T-helper 17 cell (primary cell): ENCODE measurements at places on chromosomes 7 and 10.

- H3K27me3 ChIP-seq = no peaks in the 10 kb centered on the region
- no peak for DNase-seq
- H3K36me3 ChIP-seq = no peaks in the 10 kb centered on the region
- H3K27ac ChIP-seq = no peak overlapping the region
Measured at GRCh38 chr10:66472156-66472555, 453.7 kb upstream of the LRRTM3 start.

GRCh38 chr7:23072922-23073321, 32.7 kb upstream of the KLHL7 start:
- no peak overlapping the region for H3K27ac ChIP-seq
- H3K4me3 ChIP-seq = no peak overlapping the region
- no peak for DNase-seq
- H3K4me1 ChIP-seq = peaks cover 3% of the 10 kb centered on the region

- H3K27me3 ChIP-seq = no peaks in the 10 kb centered on the region
- no peak for DNase-seq
- H3K4me3 ChIP-seq = no peak overlapping the region
- peaks cover 3% of the 10 kb centered on the region for H3K4me1 ChIP-seq
- H3K36me3 ChIP-seq = peaks cover 7% of the 10 kb centered on the region
- no peak overlapping the region for H3K27ac ChIP-seq
Measured at GRCh38 chr10:132363921-132364593, 32.1 kb downstream of the LRRC27 start.

GRCh38 chr7:55970561-55970960, 6.2 kb downstream of the NIPSNAP2 start:
- H3K4me1 ChIP-seq = peaks cover 31% of the 10 kb centered on the region
- DNase-seq = no peak
- no peaks in the 10 kb centered on the region for H3K27me3 ChIP-seq
- peak overlapping the region; percentile 39 for H3K27ac ChIP-seq
- no peak overlapping the region for H3K4me3 ChIP-seq
- peaks cover 7% of the 10 kb centered on the region for H3K36me3 ChIP-seq

DNA sequence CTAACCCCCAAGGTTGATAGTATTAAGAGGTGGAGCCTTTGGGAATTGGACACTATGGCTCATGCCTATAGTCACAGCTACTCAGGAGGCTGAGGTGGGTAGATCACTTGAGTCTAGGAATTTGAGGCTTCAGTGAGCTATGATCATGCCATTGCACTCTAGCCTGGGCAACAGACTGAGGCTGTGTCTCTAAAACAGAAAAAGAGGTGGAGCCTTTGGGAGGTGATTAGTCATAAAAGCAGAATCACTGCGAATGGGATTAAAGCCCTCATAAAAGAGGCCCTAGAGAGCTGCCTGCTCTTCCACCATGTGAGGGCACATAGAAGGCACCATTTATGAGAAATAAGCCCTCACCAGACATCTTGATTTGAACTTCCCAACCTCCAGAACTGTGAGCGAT, 81.9 kb downstream of the SKAP2 start:
- H3K36me3 ChIP-seq = peaks cover 3% of the 10 kb centered on the region
- H3K4me3 ChIP-seq = no peak overlapping the region
- no peaks in the 10 kb centered on the region for H3K4me1 ChIP-seq
- H3K27ac ChIP-seq = no peak overlapping the region
- no peaks in the 10 kb centered on the region for H3K27me3 ChIP-seq

GRCh38 chr10:4234661-4235060, 449.7 kb upstream of the KLF6 start:
- no peak for DNase-seq
- H3K36me3 ChIP-seq = no peaks in the 10 kb centered on the region
- no peak overlapping the region for H3K4me3 ChIP-seq
- H3K27me3 ChIP-seq = no peaks in the 10 kb centered on the region
- no peak overlapping the region for H3K27ac ChIP-seq

DNA sequence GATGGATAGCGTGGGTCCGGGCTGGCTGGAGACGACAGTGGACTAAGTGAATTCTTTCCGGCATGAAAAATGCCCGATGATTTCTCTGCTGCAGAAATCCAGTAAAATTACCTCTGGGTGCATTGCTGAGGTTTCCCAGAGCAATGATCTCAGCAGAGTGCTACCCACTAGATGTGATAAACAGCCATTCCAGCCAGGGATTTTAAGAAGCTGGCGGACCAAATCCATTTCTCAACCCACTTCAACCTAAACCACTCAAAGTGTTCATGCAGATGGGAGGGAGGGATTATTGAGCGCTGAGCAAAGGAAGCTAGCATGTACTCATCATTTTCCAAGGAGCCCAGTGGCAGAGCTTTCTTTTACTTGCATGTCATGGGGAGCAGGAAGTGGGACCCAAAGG, 116.7 kb downstream of the PRKCQ start:
- no peak overlapping the region for H3K27ac ChIP-seq
- no peak overlapping the region for H3K4me3 ChIP-seq

GRCh38 chr10:4127518-4128315, 342.7 kb upstream of the KLF6 start:
- H3K27me3 ChIP-seq = no peaks in the 10 kb centered on the region
- peak overlapping the region; percentile 32 for H3K27ac ChIP-seq
- no peaks in the 10 kb centered on the region for H3K36me3 ChIP-seq
- H3K4me1 ChIP-seq = peaks cover 22% of the 10 kb centered on the region

DNA sequence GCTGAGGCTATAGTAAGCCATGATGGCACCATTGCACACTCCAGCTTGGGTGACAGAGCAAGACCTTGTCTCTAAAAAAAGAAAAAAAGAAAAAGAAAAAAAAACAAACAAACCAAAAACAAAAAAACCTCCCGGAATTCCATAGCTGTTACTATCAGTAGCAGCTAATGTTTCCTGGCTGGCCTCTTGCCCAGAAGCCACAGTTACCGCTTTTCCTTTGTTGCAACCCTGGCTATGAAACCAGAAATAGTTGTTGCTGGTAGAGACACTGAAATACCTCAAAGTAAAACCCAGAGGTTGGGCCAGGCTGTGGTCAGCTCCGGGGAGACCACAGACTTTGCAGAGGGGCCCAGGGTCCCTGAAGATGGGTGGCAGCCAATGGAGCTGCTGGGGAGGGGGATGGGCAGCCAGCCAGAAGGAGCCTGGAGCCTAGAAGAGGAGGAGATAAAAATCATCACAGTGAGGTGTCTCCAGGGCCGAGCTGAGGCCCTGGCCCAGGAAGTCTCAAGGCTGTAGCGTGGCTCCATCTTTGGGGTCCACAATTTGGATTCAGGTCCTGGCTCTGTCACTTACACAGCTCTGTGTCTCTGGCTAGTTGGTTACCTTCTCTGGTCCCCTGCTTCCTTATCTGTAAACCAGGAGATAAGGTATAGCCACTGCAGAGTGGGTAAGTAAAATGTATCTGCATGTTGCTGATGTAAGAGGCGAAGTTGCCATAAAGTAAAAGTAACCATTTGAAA, 3.4 kb upstream of the CHST12 start:
- H3K27me3 ChIP-seq = no peaks in the 10 kb centered on the region
- peak overlapping the region; percentile 75 for H3K4me3 ChIP-seq
- peaks cover 3% of the 10 kb centered on the region for H3K36me3 ChIP-seq
- peaks cover 26% of the 10 kb centered on the region for H3K4me1 ChIP-seq

DNA sequence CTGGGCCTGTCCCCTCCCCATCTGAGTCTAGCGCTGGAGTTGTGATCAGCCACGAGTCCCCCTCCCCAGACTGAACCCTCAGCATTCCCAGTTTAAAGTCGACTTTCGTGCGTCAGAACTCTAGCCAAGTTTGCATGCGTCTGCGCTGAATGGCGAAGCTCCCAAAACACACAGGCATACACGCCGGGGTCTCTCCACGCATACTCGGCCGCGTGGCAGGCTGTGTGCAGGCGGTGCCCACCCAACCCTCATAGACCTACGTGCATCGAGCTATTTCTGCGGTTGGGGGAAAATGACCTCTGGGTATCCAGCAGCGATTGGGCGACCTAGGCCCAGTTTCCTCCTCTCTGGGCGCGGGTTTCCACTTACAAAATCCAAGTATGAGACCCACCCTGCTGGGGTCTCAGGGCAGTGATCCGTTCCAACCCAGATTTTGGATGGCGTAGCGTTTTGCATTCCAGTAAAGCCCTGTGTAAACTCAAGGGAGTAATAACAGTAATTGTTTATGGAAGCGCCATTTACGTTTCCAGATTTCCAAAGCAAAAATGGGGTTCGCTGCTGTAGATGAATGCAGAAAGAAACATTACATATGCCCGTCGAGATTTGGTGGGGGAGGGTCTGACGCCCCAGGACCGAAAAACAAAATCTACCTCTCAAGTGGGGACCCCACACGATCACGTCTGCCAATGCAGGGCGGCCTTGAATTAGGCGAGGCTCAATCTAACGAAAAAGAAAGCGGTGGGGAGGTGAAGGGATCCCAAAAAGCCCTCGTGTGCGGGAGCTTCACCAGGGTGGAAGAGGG, 2.0 kb upstream of the HMX3 start:
- H3K27ac ChIP-seq = peak overlapping the region; percentile 67
- DNase-seq = no peak
- peaks cover 19% of the 10 kb centered on the region for H3K4me1 ChIP-seq
- H3K27me3 ChIP-seq = peaks cover 79% of the 10 kb centered on the region
- H3K36me3 ChIP-seq = peaks cover 7% of the 10 kb centered on the region

DNA sequence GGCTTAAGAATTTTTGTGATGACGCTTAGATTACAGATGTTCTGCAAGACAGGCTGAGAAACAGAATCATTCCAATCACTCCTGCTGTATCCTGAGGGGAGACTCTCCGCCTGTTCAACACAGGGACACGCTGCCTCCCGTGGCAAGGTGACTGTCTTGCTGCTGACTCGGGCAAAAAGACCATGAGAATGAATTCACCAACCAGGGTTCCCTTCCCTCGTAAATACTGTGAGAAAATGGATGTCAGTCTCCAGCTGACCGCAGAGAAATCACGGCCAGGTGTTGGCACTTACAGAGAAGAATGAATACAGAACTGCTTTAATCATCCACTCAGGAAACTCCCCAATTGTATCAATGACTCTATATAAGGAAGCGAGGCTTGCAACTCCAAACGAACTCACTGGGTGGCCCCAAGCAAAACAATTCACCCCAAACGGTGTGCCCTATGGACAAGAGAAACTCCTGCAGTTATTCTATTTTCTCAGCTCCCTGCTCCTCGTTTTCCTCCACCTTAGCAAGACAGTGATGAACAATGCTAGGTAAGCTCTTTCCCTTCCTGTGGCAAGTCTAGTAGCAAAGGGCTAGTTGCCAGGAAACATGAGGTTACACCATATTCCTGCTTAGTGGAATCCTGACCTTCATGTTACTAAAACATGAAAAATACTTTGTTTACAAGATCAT, 22.8 kb downstream of the GNA12 start:
- no peaks in the 10 kb centered on the region for H3K27me3 ChIP-seq
- no peak overlapping the region for H3K4me3 ChIP-seq
- DNase-seq = no peak
- no peak overlapping the region for H3K27ac ChIP-seq
- H3K36me3 ChIP-seq = peaks cover 3% of the 10 kb centered on the region

DNA sequence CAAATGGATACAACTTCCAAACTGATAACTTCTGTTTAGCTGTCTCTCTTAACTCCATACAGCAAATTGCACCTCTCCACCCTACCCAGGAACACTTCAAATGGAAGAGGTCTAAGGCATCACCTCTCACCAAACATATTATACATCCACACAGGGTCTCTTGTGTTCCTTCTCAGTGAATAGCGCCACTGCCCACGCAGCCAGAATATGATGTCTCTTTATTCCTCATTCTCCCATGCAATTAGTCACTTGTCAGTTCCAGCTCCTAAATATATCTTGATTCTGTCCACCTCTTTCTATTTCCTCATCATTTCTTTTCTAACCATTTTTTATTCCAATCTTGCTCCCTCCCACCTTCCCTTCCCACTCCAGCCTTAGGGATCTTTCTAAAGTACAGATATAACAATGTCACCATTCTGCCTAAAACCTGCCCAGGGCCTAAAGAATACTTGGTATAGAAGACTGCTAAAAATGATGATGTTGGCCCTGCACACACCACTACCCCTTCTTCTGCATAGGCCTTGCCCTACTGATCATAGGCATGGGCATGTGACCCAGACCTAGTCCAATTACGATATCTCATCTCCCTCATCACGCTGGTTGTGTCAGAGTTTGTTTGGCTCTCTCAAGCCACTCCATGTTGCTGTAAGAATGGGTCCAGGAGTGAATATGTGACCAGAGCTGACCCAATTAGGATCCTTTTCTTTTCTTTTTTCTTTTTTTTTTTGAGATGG, 5.7 kb upstream of the TSPAN14 start:
- H3K4me3 ChIP-seq = no peak overlapping the region
- H3K36me3 ChIP-seq = no peaks in the 10 kb centered on the region
- H3K27me3 ChIP-seq = no peaks in the 10 kb centered on the region
- peak overlapping the region; percentile 90 for H3K27ac ChIP-seq

DNA sequence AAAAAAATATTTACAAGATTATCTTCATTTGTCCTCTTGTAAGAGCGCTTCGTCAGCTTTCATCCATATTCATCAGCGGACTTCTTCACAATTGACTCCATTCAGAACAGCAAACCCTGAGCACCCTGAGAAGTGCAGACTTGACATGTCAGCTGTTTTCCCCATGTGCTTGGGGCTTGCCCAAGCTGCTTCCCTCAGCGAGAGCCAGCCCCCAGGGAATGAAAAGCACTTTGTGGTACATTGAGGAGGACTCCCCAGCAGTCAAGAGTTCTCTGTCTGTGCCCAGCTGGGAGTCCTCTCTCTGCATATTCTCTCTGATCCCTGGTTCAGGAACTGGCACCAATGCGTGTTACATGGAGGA, 22.7 kb downstream of the HKDC1 start:
- DNase-seq = no peak
- no peak overlapping the region for H3K4me3 ChIP-seq
- H3K4me1 ChIP-seq = peaks cover 4% of the 10 kb centered on the region
- no peaks in the 10 kb centered on the region for H3K27me3 ChIP-seq

DNA sequence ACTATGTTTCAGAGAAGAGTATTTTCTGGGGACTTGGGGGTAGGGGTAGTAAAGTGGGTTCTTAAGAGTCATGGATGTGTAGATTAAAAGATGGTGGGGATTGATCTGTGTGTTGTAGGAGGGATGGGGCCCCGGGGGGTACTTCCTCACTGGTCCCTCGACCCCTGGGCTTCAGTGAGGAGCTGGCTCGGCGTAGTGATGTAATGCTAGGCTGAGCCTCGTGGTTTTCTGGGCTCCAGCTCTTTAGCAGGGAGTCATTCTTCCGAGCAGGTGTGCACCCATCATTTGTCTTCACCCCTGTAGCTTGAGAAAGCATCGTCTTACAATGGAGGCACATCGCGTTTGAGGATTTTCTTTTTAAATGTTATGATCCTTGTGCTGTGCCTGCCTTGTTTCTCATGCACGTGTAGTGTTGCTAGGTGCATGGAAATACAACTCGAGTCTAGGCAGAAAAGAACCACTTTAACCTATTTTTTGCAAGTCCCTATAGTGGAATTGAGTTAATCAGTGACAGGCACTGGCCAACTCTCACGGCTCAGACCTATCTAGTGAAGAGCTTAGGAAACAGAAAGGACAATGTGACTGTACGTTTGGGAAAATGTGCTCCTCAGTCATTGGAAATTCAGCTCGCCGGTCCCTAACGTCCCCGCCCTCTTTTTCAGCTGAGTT, 106.1 kb upstream of the BTBD16 start:
- peaks cover 2% of the 10 kb centered on the region for H3K36me3 ChIP-seq
- H3K4me3 ChIP-seq = peak overlapping the region; percentile 74
- no peak overlapping the region for H3K27ac ChIP-seq
- H3K27me3 ChIP-seq = peaks cover 77% of the 10 kb centered on the region
- DNase-seq = no peak

GRCh38 chr7:69334701-69335100, 263.6 kb upstream of the AUTS2 start:
- H3K4me3 ChIP-seq = no peak overlapping the region
- no peak overlapping the region for H3K27ac ChIP-seq
- no peaks in the 10 kb centered on the region for H3K4me1 ChIP-seq
- H3K36me3 ChIP-seq = no peaks in the 10 kb centered on the region

- H3K27me3 ChIP-seq = no peaks in the 10 kb centered on the region
- H3K4me1 ChIP-seq = peaks cover 40% of the 10 kb centered on the region
- H3K36me3 ChIP-seq = no peaks in the 10 kb centered on the region
- no peak for DNase-seq
- peak overlapping the region; percentile 87 for H3K27ac ChIP-seq
- H3K4me3 ChIP-seq = no peak overlapping the region
Measured at GRCh38 chr7:6385909-6386560, 61.7 kb downstream of the DAGLB start.
